ENCODE measurements at places on chromosomes 1 and 21.
A peak's percentile ranks its signal among the peaks of the same experiment; 100 is the strongest.

DNA sequence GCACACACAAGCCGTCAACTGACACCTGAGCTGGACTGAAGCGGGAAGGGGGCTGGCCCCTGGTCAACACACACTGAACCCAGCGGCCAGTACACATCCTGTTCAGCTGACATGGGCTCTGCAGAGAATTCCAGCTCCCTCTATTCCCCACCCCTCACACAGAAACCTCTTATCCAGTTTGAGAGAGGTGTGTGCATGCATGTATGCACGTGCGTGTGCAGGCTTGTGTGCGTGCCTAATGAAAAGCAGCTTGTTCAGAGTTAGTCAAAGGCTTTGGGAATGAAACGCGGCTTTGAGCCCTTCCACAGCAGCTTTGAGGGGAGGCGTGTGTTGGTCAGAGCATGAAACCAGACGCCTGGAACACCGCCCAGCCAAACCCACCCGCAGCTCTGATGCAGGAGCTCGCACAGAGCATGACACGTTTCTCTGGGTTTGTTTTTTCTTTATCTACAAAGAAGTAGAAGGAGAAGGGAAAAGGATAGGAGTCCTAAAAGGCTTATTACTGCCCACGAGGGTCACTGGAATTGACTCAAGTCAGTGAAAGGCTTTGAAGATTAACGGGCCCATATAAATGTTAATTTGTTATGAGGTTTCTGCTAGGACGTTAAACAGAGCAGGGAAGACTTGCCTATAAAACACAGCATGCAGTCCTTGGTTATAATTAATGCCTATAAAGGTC, 184.2 kb downstream of the ETS2 start:
- no peak for DNase-seq

DNA sequence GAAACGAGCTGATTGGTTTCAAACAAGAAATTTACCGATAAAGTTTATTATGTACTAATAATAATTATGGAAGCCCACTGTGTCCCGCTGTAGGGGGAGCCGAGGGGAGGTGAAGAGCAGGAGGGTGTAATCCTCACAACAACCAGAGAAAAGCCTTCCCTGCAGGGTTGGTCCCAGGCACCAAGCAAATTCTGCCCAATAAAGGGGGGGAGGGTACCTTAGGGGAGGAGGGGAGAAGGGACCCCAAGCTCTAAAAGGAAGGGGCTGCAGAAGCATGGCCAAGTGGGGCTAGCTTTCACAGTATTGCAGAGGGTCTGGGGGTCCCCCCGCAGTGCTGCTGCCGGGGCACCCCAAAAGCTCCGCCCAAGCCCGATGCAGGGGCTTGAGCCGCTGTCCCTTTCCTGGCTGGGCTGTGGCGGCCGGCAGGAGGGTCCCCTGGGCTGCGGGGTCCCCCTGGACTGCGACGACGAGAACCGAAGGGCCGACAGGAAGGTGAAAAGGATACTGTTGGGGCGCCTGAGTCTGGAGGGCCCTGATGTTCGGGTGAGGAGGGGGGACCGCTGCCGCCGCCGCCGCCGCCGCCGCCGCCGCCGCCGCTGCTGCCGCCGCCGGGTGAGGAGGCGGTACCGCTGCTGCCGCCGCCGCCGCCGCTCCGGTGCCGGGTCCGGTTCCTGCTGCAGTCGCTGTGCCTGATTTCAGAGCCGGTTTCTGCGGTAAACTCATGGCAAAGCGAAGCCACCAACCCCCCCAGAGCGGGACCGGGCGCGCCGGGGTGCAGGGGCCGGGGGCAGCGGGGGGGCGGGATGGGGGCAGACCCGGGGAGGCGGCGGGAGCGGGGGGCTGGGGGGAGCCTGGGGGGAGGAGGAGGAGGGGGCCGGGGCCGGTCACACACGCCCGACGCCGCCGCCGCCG, 771 bp downstream of the EIF4G3 start:
- DNase-seq, result peak; percentile 73

DNA sequence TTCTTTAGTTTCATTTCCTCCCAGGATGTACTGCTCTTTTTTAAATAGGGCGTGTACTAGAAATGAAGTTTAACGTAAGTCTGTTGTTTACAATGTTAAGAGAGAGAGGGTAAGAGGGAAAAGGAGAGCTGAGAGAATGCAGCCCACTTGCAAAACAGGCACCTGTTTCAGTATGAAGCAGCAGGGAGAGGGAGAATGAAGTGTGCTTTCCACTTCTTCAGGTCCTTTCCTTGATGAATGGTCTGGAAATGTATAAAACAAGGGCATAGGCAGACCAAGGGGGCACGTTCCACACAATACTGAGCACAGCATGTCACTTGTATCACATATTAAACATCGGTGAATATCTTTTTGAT, 2.0 kb downstream of the KCNA3 start:
- peak; percentile 76 for DNase-seq

DNA sequence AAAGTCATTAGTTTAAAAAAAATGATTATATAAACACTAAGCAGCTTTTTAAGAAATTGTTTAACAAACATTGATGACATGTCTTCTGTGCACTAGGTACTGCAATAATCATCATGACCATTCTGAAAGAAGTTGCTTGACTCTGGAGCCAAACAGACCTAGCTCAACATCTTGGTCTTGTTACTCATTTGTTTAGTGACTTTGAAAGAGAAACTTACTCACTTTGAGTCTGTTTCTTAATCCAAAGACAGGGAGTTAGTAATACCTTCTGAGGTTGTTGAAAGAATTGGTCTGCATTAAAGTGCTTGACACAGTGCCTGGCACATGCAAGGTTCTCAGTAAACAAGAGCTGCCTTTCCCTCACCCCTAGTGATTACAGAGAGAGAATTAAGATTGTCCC, 84.4 kb downstream of the SGIP1 start:
- no peak for DNase-seq

DNA sequence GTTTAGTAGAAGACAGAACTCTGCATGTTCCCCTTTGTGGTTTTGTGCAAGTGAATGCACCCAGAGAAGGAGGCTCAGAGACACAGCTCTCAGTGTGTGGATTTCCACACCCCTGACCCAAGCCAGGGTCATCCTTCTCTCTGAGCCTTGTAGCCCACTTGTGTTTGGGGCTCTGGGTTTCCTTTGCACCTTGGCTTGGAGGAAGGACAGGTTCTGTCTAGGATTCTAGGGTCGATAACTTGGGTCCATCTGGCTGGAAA, 27.2 kb downstream of the MYOG start:
- DNase-seq, result no peak

GRCh38 chr1:191174298-191174697, 696.6 kb upstream of the BRINP3 start:
- DNase-seq, result peak; percentile 47

DNA sequence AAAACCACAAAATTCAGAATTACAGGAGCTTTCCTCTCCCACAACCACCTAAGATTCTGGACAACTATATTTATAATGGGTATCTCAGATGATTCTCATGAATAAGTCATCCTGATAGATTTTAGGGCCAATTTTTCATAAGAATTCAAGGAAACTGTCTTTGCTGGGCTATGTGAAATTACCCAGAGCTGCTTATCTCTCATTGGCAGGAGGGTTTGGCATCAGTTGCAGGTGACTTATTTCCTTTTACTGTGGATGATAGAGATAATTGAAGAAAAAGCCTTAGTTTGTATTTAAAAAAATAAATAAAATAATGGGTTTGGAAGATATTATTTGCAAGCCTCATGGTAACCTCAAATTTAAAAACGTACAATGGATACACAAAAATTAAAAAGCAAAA, 38.2 kb upstream of the WDR26 start:
- DNase-seq, result no peak

GRCh38 chr1:47753808-47754207, 243.4 kb downstream of the TRABD2B start:
- no peak for DNase-seq

- no peak for DNase-seq
These were observed 124.2 kb upstream of the L1TD1 start for GRCh38 chr1:62070384-62071011.

DNA sequence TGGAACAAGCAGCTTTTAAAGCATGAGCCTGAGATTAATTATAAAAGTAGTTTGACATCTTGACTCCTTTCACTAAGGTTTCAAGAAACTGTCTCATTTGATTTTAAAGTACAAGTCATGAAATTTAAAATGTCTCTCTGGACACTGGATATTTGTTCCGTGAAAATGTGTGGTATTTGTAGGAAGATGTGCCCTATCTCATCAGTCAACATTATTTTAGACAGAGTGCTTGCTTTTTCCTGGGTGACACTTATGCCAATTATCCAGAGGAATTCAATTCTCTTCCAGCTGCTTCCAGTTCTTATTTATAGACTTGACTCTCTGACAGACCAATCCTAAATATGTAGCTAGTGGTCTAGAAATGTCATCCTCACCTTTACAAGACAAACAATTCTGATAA, 300.4 kb downstream of the PLA2G4A start:
- DNase-seq, result no peak

- DNase-seq, result no peak
These were observed 5.5 kb downstream of the PABPC4 start for GRCh38 chr1:39571178-39571483.

GRCh38 chr1:200969726-200970561, 53.6 kb downstream of the KIF21B start:
- peak; percentile 33 for DNase-seq

DNA sequence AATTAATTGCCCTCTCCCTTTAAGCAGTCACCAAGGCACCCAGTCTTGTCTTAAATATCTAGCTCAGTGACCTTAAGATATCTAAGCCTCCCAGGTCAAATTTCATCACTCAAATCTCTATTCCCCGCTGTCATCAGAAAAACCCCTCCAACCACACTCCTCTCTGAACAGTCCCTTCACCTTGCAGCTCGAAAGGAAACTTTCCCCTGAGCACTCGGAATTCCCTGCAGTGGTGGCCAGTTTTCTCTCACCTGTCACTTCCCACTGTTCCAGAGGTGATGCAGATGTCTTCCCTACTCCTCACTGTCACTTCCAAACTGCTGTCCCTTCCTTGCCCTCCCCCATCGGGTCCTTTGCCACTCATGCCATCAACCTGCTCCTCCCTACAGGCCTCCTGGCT, 15.3 kb upstream of the SSX2IP start:
- DNase-seq, result no peak
